Lung microvascular endothelial cell (primary cell): ENCODE measurements at places on chromosomes 16 and 17.

GRCh38 chr17:21277332-21277731, 7.2 kb upstream of the MAP2K3 start:
- no peak for DNase-seq

GRCh38 chr17:53270936-53271335, 551.8 kb upstream of the KIF2B start:
- DNase-seq, result no peak

GRCh38 chr16:15946257-15947044, 3.0 kb upstream of the ABCC1 start:
- DNase-seq, result no peak

DNA sequence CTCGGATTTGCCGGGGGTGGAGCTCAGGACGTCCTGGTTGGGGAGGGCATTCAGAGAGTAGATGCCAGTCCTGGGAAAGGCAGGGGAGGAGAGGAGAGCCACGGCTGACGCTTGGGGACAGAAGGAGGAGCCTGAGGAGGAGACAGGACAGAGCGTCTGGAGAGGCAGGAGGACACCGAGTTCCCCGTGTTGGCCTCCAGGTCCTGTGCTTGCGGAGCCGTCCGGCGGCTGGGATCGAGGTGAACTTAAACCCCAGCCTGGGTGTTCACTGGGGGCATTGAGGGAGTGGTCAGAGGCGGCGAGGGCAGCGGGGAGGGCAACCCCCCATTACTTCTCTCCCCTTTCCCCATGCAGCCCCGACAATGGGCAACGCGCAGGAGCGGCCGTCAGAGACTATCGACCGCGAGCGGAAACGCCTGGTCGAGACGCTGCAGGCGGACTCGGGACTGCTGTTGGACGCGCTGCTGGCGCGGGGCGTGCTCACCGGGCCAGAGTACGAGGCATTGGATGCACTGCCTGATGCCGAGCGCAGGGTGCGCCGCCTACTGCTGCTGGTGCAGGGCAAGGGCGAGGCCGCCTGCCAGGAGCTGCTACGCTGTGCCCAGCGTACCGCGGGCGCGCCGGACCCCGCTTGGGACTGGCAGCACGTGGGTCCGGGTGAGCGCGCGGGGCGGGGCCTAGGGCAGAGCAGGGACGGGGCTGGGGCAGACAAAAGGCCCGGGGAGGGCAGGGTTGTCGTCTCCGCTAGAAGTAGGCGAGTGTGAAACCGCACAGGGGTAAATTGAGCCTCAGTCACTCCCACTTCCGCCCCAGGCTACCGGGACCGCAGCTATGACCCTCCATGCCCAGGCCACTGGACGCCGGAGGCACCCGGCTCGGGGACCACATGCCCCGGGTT, 3.7 kb downstream of the NOL3 start:
- DNase-seq, result peak; percentile 91

DNA sequence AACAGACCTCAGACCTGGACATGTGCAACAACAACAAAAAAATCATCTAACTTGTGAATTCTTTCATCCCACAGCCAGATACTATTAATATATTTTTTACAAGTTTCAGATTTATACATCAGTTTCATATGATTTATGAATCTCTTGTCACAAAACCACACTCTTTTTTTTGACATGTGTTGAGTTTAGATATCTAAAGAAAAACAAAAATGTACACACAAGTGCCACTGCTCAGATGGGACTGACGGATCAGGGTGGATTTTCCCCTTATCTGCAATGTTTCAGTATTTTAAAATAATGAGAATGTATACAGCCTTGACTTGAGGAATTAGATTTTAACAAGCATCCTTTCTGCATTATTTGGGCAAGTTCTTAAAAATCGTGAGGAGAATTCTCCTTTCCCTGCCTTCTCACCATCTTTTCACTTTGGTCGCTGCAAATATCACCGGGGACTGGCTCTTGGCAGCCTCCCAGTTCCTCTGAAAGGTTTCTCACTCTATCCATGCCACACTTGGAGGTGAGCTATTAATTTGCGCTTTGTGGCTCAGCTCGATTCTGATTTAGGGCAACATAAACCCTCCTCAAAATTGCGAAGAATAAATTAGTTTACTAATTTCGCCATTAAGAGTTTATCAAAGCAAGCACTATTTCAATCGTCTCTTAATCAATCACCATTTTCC, 225.7 kb downstream of the XYLT1 start:
- DNase-seq, result no peak

DNA sequence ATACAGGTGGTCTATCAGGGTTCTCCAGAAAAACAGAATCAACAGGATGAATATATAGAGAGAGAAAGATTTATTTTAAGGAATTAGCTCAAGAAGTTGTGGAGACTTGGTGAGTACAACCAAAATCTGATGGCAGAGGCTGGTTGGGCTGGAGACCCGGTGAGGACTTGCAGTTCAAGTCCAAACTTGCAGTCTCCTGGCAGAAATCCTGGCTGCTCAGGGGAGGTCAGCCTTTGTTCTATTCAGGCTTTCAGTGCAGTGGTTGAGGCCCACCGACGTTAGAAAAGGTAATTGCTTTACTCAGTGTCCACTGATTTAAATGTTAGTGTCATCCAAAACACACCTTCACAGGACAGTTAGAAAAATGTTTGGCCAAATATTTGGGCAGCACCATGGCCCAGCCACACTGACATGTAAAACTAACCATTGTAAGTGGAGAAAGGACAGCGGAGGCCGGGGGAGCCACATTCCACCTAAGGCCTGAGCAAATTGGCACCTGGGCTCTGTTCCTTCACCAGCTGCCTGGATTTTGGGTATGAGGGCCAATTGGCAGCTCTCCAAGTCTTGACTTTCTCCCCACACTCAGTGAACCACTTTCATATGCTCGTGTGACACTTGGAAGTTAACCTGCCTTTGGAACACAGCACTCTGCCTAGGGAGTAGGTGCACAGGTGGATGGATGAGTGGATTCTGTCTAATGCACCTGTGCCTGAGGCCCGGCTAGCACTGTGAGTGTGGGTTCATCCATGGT, 54.7 kb downstream of the CACNG5 start:
- no peak for DNase-seq
